ENCODE measurements at places on chromosomes 4 and X.

DNA sequence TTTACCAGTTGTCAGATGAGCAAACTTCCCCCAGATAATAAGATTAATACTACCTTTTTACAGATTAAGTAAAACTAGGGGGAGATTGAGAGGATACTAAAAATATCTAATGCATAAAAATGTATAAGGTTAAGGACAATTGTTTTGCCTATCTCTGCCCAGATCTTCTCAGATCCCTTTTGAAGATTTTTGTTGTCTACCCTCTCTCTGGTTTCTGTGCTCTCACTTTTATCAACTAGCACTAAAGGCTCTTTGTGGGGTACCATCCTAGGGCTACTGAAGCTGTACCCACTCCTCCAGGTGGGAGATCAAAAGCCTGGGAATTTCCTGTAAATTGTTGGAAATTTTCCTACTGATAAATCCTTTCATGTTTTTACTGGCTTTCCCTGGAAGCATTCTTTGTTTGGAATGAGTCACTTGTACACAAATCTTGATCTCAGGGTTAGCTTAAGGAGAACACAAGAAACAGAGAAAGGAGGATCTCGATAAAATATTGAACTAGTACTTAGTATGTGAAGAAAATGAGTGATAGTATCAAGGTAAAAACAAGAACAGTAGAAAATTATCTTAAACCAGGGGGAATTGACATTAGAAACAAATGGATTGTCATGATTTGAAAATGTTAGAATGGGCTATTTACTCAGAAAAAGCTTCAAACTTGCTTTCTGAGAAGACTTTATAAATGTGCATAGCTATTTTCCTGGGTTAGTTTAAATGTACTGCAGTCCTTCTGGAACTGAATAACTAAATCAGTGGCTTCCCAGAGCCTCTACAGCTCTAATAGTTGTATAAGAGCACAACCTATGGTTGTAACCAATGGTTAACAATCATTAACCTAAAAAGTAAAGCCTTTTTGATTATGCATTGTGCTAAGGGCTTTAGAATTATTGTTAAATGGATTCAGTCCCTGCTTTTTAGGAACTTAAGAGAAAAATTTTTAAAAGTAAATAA is 679.9 kb upstream of the MAGEB2 start:
- no peak for DNase-seq

- no peak for DNase-seq
Measured at GRCh38 chr4:151267104-151267503, 9.9 kb upstream of the PRSS48 start.

DNA sequence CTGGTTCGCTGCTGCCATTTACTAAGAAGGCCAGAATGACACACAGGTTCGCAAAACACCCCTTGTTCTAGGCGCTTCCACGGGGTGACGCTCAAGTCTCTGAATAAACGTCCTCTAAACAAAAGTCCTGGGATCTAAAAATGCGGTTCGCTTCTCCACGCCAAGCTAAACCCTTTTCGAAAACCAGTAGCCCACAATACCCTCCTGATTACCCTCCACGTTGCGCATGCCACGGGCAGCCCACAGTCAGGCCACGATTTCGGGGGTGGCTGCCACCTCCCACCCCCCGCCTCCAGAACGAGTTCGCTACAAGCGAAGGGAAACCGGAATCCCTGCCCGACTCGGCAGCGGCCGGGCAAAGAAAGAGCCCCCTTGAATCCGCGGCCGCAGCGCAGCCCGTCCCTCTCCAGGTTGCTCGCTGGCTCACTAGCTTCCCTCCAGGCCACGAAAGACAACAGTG is 423 bp downstream of the RPL39 start:
- DNase-seq = no peak

GRCh38 chrX:35076061-35076460 is 133.5 kb downstream of the FAM47B start:
- DNase-seq = no peak

GRCh38 chrX:14899607-14900006 is 26.4 kb downstream of the MOSPD2 start:
- DNase-seq = no peak

- DNase-seq = no peak
Measured at GRCh38 chr4:14217401-14217800, 589.9 kb upstream of the BOD1L1 start.

GRCh38 chr4:37865450-37865849 is 25.4 kb upstream of the TBC1D1 start:
- DNase-seq = no peak

- no peak for DNase-seq
Measured at GRCh38 chr4:159159611-159160010, 56.7 kb downstream of the RAPGEF2 start.

GRCh38 chrX:76279007-76279406 is 106.1 kb downstream of the PBDC1 start:
- no peak for DNase-seq

- no peak for DNase-seq
Measured at GRCh38 chrX:35622601-35623000, 175.5 kb upstream of the MAGEB16 start.

DNA sequence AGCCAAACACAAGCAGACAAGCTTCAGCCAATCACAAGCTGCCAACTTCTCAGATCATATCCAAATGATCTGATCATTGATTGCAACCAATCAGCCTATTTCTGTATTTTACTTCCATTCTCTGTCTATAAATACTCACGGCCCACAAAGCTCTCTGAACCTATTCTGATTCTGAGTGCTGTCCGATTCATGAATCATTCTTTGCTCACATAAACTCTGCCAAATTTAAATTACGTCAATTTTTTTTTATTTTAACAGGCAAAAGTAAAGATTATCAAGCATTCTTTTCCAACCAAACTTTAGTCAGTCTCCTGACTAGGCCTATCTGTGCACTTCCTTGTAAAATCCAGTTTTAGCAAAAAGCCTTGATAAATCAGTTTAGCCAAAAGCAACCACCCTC is 1.8 kb upstream of the TCEANC start:
- no peak for DNase-seq

GRCh38 chrX:13565511-13565910 is 3.9 kb upstream of the EGFL6 start:
- DNase-seq = no peak

DNA sequence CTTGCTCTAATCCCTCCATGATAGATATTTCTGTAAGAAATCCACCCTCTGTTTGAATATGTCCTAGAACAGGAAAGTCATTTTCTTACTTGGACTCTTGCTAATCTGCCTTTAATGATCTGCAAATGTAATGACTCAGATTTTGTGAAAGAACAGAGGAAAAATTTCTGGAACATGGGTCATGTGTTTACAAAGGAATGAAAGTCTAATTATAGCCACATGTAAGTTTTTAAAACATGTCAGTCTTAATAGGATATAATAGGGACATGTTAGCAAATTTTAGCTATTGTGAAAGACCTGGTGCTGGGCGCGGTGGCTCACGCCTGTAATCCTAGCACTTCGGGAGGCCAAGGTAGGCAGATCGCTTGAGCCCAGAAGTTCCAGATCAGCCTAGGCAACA is 47.6 kb downstream of the GRK4 start:
- no peak for DNase-seq

DNA sequence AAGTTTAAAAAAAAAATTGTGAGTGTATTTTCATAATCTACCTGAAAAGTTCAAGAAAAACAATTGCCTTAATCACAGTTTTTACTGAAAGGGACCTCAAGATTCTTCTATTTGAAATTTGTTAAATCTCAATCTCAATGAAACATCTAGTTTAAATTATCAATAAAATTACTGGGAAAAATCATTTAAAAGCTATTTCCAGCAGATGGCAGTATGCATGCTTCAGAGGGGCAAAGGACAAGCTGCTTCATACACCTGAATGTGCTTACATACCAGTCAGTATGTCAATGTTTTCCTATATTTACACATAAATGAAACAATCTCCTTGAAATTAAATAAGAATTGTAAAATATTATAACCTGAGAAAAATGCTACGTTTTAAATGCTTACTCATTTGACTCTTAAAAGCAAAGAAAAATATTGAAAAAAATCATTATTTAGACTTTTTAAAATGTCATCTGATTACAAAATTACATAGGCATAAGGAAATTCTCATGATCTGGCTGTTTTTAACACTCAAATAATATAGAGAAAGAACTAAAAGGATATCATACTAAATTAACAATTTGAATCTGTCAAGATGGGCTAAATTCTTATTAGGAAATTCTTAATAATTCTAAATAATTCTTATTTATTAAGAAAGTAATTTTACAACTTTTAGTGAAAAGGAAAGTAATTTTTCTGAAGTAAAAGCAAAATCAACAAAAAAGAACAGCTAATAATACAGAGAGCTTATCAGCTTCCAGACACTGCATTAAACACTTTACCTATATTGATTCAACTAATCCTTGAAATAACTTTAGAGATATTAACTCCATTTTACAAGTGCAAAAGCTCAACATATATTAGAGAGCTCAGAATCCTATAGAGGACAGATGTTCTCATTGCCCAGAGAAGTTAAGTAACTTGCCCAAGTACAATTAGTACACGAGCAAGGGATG is 242.1 kb downstream of the ADAMTS3 start:
- no peak for DNase-seq

- no peak for DNase-seq
Measured at GRCh38 chr4:118917582-118917981, 28.9 kb downstream of the SYNPO2 start.

DNA sequence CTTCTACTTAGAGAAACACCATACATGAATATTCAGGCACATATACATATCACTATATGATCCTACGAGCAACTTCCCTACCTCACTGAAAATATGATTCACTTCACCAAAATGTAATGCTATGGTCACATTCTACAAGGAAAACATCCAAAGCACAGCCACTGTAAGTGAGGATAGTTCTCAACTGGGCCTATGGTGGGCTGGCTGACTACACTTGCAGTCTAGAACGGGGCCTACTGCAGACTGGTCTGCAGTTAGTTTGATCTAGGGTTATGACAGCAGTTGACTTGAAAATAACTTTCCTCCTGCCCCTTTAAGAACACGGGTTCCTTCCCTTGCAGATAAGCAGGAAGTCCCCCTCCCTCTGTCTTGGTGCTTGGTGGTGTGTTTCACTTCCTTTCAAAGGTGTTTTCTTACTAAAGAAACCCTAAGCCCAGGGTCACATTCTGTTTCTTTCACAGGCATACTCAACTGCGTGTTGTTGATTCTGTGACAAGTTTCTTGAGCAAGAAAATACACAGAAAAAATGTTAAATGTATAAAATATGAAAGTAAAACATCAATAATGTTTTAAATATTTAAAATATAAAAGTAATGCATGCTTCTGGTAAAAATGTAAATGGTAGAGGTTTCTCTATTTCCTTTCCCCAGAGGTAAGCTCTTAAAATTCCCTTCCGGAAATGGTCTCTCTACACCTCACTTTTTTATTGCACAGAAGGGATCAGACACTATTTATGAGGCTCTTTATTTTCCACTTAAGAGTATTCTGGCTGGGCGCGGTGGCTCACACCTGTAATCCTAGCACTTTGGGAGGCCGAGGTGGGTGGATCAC is 18.0 kb upstream of the TMSB4X start:
- DNase-seq = no peak

All from stimulated activated CD8-positive, alpha-beta memory T cell treated with anti-CD3 and anti-CD28 coated beads, Interleukin-4, amount 100 ng/mL, for 1 hour (primary cell).